ENCODE measurements at places on chromosomes 7 and 10. TPM values are rescaled to one million over a fixed set of nuclear protein-coding genes. Genes with fewer than 3 reads are reported as not detected.

The ZDHHC4 gene
- polyA plus RNA-seq, result 75.6 TPM

The WASL gene
- 67.6 TPM for polyA plus RNA-seq

The TAC1 gene
- polyA plus RNA-seq, result 0.37 TPM

The ARPC1B gene
- 35.9 TPM for polyA plus RNA-seq

The PLXNA4 gene
- 14.6 TPM for polyA plus RNA-seq

The MOSPD3 gene
- 30.3 TPM for polyA plus RNA-seq

The RASA4B gene
- 16.9 TPM for polyA plus RNA-seq

The MYH16 gene
- 0.06 TPM for polyA plus RNA-seq

The CHCHD3 gene
- polyA plus RNA-seq, result 69.8 TPM

The TLX1 gene
- 0.05 TPM for polyA plus RNA-seq

The ZKSCAN5 gene
- 16.5 TPM for polyA plus RNA-seq

The CLRN3 gene
- polyA plus RNA-seq, result 22.2 TPM

The ANKRD7 gene
- polyA plus RNA-seq, result 3.4 TPM

The LIPK gene
- polyA plus RNA-seq, result not detected

Measured in renal pelvis (tissue), 12 donors.